ENCODE measurements at places on chromosomes 11 and 22.

GRCh38 chr11:111378861-111379601, at the start of gene POU2AF1:
Gene POU2AF1 (minus strand): TSS chr11:111379275. CDS start chr11:111379177, 98 bp downstream.
- DNase-seq, result no peak

GRCh38 chr11:118051611-118052461, 25.0 kb upstream of the TMPRSS4 start:
- DNase-seq, result peak; percentile 20

DNA sequence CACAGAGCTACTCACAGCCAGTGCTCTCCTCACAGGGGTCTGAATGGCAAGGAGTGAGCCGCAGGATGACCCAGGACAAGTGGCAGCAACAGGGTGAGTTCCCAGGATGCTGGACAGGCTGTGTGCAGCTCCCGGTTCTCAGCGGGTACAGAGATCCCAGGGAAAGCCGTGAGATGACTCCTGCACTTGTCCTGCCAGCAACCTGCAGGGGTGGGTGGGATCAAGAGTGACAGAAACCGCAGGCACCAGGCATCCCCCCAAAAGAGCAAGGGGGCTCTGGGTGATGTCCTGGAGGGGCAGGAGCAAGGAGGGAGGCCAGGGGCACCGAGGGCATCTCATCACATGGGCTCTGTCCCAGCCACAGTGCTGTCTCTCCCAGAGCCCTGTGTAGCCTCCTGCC, 15.9 kb upstream of the PRODH start:
- no peak for DNase-seq

DNA sequence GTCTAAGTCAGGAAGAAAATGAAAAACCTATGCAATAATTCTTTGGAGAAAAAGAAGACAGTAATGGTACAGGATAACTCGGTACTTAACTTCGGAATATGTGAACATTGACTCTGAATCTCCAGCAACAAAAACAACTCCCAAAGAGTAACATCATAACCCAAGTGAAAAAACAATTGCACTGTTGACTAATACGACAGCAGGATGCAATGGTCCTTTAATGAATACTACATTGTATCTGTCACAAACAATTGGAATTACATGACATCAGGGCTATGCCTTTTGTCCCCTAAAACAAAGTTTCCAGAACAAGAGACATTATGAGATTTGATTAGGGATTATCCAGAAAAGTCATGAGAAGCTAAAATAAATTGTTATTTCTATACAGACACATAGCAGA, 1065.9 kb downstream of the LRRC4C start:
- no peak for DNase-seq

DNA sequence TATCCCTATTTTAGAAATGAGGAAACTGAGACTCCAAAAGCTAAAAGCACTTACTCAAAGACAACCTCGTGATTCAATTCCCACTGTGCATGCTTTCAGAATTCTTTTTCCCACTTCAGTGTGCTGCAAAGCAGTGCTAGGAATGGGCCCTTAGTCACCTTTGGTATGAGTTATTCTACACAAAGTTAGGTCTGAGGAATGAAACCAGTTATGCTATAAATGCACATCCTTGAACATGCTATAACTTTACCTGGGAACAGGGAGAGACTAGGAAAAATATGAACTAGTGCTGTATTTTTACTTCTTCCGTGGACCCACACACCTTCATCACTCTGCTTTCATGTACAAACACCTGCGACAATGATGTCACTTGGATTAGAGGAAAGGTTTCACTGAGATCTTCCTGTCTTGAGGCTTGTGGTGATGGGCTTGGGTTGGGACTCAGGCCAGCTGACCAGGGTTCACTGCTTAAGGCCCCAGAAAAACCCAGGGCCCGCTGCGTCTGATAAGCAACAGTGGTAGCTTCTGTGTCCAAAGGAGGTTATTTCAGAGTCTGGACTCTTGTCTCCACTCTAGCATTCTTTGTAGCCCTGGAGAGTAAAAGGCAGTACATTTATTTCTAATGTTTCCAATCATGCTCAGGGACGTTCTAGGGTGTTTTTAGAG, 81.6 kb downstream of the ZC3H12C start:
- peak; percentile 56 for DNase-seq

GRCh38 chr22:42919199-42919598, 62.1 kb upstream of the ARFGAP3 start:
- peak; percentile 69 for DNase-seq

- DNase-seq, result no peak
Observed at GRCh38 chr11:74322667-74323066, 11.2 kb upstream of the P4HA3 start.

GRCh38 chr22:46070803-46071450, 79.4 kb upstream of the PPARA start:
- DNase-seq, result peak; percentile 72

GRCh38 chr11:86337227-86337626, 35.2 kb downstream of the HIKESHI start:
- no peak for DNase-seq

DNA sequence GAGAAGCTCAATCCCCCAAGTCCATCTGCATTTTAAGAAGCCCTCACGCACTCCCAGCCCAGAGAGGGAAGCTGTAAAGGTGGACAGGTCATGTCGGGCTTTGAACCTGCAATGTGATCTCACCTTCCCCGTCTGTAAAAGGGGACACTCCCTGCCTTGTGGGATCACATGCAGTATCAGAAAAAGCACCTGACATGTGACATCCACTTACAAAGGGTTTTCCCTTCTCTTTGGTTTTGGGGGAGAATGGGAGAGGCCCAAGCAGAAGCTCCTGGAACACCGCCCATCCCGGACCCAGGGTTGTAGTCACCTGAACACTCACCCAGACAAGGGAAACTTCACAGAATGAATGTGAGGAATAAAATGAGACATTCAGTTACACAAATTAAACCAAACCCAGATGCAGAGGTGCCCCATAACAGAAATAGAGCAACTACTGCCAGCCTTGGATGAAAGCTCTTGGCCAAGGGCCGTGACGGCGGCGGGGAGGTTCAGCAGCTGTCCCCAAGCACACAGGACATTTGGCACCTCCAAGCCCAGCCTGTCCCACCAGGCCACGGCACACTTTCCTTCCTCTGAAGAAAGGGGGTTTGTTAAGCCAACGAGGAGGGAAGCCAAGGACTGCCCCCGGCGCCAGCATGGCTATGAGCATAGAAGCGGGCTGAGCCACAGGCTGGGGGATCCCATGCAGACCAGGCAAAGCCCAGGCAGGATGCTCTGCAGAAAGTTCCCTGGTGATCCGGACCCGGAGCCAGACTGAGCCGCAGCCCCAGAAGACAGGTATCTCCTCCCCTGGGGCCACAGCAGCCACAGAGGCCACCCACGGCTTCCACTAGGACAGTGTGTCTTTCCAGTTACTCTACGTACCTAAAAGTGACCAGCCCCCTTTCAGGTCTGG, 3.8 kb downstream of the BID start:
- DNase-seq, result peak; percentile 27

DNA sequence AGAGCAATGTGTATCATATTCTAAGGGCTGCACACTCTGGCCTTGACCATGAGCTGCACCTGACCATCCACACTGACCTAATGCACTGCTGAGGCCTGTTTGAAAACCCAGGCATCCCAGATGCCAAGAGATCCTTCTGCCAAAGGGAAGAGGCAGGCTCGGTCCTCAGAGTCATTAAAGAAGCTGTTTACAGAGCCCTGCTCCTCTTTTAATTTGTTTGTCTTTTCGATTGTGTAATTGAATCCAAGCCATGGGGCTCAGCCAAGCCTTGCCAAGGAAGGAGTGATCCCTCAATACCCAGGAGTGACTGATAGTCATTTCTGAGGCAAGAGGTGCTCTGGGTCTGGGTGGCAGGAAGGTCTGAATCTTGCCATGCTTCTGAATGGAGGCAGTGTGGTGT, 94.5 kb upstream of the ISX start:
- no peak for DNase-seq

- DNase-seq, result peak; percentile 38
Observed at GRCh38 chr11:27524155-27524554, 17.6 kb upstream of the LIN7C start.

- no peak for DNase-seq
Observed at GRCh38 chr11:102488208-102488607, 35.6 kb upstream of the TMEM123 start.

DNA sequence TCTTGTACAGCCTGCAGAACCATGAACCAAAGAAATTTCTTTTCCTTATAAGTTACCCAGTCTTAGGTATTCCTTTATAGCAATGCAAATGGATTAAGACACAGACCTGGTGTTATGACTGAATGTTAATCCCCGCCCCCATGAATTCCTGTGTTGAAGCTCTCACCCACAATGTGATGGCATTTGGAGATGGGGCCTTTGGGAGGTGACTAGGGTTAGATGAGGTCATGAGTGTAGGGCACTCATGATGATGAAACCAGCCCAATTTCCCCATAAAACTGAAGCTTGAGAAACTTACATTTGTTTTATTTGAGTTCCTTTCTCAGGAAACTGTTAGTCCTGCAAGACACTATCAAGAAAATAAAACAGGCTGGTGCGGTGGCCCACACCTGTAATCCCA, 115.8 kb upstream of the THY1 start:
- peak; percentile 89 for DNase-seq

- DNase-seq, result no peak
Observed at GRCh38 chr11:111963931-111964340, 26.8 kb downstream of the DIXDC1 start.

DNA sequence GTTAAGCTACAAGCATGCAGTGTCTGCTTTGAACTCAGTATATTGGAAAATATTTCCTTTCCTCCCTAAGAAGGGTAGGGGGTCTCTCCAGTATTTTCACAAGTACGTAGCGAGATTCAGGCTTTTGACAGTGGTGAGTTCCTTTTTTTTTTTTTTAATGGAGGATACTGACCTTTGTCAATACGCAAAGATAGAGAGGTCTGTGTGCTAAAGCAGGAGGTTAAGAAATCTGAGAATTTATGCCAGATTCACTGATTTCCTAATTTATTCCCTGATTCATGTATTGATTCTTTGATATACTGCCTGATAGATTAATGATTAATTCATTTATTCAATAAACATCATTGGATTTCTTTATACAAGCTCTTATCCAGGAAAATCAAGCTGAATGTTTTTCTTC, 106.7 kb upstream of the CADM1 start:
- DNase-seq, result no peak

DNA sequence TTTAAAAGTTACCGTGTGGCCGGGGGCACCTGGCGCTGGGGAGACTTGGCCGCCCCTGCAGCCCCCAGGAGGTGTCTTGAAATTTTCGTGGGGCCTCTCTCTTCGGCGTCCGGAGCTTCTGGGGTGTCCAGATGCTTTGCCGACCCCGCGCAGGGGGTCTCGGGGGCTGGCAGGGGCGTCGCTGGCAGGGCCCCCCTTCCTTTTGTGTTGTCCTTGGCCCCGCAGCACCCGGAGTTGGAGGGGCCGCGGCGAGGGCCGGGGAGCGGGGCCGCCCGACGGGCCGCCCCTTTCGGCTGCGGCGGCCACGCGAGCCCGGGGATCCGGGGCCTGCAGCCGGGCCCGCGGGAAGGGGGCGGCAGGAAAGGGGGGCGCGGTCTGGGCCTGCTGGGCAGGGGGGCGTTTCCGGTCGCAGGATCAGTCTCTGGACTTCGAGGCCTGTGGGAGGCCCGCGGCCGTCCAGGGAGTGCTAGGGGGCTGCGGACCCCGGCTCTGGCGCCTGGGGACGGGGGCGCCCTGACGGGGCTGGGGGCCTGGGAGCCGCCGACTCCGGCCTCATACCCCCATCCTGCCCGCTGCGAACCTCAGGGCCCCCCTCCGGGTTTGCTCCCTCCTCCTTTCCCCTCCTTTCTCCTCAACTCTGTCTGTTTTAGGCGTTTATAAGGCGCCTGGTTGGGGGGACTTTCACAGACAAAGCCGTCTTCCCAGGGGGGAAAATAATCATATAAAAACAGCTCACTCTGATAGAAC, 869 bp downstream of the ZC3H7B start:
- no peak for DNase-seq

DNA sequence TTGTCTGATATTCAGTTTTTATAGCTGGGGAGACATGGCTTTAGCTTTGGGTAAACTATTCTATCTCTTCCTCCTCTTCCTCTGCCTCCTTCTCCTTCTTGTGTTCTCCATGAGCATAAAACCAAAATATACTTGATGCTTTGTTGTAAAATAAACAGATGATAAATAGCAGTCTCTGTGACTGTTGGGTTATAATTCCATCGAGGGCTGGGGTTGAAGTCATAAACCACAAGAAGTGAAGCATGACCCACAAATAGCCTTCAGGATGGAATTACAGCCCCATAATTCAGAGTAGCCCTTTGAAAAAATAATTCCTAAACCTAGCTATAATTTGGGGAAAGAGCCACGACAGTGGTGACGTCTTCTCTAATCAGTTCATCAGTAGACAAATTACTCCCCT, 177.7 kb downstream of the SNX19 start:
- no peak for DNase-seq

DNA sequence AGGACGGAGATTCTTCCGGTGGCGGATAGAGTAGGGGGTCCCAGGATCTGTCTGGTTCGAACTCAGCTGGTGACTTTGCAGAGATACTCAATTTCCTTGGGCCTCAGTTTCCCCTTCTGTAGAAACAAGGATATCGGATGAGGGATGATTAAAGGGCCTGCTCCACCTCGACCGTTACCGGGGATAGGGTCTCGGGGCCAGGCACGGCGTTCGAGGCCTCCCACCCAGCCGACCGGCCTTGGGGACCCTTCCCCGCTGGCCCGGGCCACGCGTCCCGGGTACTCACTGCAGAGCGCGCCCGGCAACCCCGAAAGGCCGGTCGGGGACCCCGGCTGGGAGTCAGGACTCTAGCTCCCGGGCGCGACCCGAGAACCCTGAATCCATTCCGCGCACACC, 321 bp downstream of the RHBDD3 start:
- no peak for DNase-seq

DNA sequence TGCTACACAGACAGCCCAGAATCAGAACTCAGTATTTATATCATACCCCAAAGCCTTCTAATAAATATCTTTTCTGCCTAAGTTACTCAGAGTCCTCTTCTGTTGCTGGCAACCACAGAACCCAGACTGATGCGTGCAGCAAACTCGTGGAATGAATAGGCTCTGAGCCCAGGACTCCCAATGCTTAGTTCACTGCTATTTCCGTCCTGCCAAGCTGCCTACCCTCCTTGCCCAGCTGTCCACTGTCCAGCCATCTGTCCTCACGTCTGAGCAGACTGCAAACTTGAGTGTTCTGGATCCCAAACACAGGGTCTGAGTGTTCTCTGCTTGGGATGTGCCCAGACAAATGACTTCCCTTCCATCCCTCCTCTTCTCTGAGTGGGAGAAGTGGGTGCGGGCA, 19.4 kb downstream of the PTPN5 start:
- DNase-seq, result no peak

- DNase-seq, result no peak
Observed at GRCh38 chr11:108558222-108558621, 35.3 kb downstream of the EXPH5 start.

GRCh38 chr11:2269601-2270321, 627 bp downstream of the ASCL2 start:
- peak; percentile 58 for DNase-seq

GRCh38 chr11:74581954-74582547, 10.3 kb upstream of the POLD3 start:
- DNase-seq, result no peak

DNA sequence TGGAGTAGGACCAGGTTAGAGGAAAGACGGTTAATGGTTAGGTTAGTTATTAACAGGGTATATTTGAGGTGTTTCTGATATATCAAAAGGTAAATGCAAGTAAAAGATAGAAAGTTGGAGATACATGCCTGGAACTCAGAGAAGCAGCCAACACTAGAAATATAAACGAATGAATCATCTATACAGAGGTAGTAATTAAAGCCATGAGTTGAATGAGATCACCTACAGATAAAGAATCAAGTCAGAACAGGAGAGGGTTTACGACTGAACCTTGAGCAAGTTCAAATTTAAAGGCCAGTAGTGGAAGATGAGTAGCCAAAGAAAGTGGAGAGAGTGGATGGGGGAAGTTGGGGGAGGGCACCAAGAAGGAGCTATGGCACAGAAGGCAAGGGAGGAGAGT, 73.9 kb downstream of the SPON1 start:
- no peak for DNase-seq

GRCh38 chr22:42072606-42073330, 1.3 kb upstream of the PHETA2 start:
- no peak for DNase-seq
